Endodermal cell (in vitro differentiated cells): ENCODE measurements at places on chromosomes 11 and 22. TPM values are rescaled to one million over a fixed set of nuclear protein-coding genes. Genes with fewer than 3 reads are reported as not detected.

GRCh38 chr11:72174302-72175070 lies 17.5 kb upstream of the FOLR1 start:
- no peaks in the 10 kb centered on the region for H3K36me3 ChIP-seq
- H3K27me3 ChIP-seq: no peaks in the 10 kb centered on the region
- no peak overlapping the region for H3K4me3 ChIP-seq
- no peak for DNase-seq
- no peaks in the 10 kb centered on the region for H3K4me1 ChIP-seq

DNA sequence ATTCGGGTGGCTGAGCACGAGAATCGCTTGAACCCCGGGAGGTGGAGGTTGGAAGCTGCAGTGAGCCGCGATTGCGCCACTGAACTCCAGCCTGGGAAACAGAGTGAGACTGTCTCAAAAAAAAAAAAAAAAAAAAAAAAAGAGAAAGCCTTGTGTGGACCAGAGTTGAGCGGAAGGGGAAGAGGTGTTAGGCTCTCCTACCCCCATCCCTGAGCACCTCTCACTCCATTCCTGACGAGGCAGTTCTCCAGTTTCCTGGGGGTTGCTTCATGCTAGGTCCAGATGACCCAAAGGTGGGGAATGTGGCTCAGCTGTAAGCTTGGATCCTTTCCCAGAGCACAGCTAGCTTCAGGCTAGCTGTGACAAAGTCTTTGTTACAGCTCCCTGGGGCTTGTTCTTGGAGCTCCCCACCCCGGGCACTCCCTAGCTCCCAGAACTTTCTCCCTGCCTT lies 8.8 kb upstream of the DNAL4 start:
- H3K36me3 ChIP-seq: no peaks in the 10 kb centered on the region
- no peak overlapping the region for H3K4me3 ChIP-seq
- H3K27me3 ChIP-seq: peaks cover 11% of the 10 kb centered on the region
- no peaks in the 10 kb centered on the region for H3K4me1 ChIP-seq

DNA sequence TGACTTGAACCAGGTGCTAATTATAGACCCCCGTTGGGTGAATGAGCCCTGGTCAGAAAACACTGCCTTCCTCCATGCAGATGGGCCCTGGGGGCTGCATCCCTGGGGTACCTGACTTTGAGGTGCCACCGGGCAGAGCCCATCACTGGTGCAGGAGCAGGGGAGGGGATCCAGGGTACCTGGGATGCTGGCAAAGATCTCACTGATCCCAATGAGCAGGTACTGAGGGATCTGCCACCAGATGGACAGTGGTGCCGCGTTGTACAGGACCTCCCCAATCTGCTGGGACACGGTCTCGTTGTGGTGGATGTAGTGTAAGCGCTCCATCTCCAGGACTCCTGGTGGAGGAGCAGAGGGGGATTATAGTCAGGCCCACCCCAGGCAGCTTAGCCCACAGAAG lies 12.7 kb downstream of the SLC15A3 start:
- no peak for DNase-seq
- no peak overlapping the region for H3K4me3 ChIP-seq
- H3K36me3 ChIP-seq: no peaks in the 10 kb centered on the region
- no peak overlapping the region for H3K27ac ChIP-seq
- H3K4me1 ChIP-seq: no peaks in the 10 kb centered on the region

DNA sequence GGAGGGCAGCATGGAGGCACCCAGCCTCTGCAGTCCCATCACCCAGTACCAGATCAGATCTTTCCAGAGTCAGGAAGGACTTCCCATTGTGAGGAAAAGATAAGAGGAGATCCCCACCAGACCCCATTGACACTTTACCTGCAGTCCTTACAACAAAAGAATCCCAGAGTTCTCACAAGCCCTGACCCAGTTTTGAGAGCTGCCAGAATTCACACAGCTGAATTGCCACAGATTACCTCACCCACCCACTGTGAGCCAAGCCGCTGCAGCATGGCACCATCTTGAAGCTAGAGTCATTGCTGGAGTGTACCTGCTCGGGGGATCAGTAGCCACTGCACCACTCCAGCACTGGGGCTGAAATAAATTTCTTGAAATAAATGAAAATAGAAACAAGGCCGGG lies 91.8 kb upstream of the UBASH3B start:
- H3K36me3 ChIP-seq: no peaks in the 10 kb centered on the region
- no peaks in the 10 kb centered on the region for H3K4me1 ChIP-seq
- no peak overlapping the region for H3K27ac ChIP-seq
- no peak overlapping the region for H3K4me3 ChIP-seq

- no peak overlapping the region for H3K4me3 ChIP-seq
- H3K4me1 ChIP-seq: peaks cover 3% of the 10 kb centered on the region
- H3K27ac ChIP-seq: no peak overlapping the region
- no peaks in the 10 kb centered on the region for H3K27me3 ChIP-seq
Measured at GRCh38 chr11:72569966-72570892, 104.0 kb downstream of the PDE2A start.

GRCh38 chr11:36306888-36307287 lies 10.8 kb downstream of the PRR5L start:
- H3K36me3 ChIP-seq: no peaks in the 10 kb centered on the region
- H3K4me3 ChIP-seq: no peak overlapping the region
- DNase-seq: peak; percentile 66
- H3K27ac ChIP-seq: no peak overlapping the region

- H3K27me3 ChIP-seq: no peaks in the 10 kb centered on the region
- peaks cover 19% of the 10 kb centered on the region for H3K4me1 ChIP-seq
- H3K27ac ChIP-seq: peak within 1 kb of the TSS; percentile 82
Measured at GRCh38 chr11:44950625-44951476, at the start of gene TP53I11. TP53I11 (minus strand) TSS chr11:44950883; CDS start chr11:44938335, 12,548 bp downstream.

- H3K27me3 ChIP-seq: peaks cover 29% of the 10 kb centered on the region
- H3K4me1 ChIP-seq: no peaks in the 10 kb centered on the region
- no peak overlapping the region for H3K27ac ChIP-seq
Measured at GRCh38 chr22:35178446-35178845, 78.8 kb upstream of the HMGXB4 start.

- DNase-seq: no peak
- H3K4me3 ChIP-seq: no peak overlapping the region
- no peaks in the 10 kb centered on the region for H3K36me3 ChIP-seq
- H3K27me3 ChIP-seq: no peaks in the 10 kb centered on the region
- no peaks in the 10 kb centered on the region for H3K4me1 ChIP-seq
- no peak overlapping the region for H3K27ac ChIP-seq
Measured at GRCh38 chr11:35234460-35235156, 95.6 kb downstream of the CD44 start.

DNA sequence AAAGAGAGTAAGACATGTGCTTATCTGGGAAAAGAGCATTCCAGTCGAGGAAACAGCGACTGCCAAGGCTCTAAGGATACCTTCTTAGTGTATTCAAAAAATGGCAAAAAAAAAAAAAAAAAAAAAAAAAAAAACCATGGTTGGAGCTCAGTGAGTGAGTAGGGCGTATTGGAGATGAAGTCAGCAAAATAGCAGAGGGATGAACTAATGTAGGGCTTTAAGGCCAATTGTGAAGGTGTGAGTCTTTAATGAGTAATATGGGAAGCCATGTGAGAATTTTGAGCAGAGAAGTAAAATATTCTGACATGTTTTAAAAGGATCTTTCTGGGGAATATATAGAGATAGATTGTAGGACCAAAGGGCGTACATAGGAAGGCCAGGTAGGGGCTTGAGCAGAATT lies 498.6 kb upstream of the ISX start:
- no peak overlapping the region for H3K27ac ChIP-seq
- no peaks in the 10 kb centered on the region for H3K27me3 ChIP-seq
- H3K4me3 ChIP-seq: no peak overlapping the region
- no peaks in the 10 kb centered on the region for H3K36me3 ChIP-seq
- DNase-seq: no peak
- no peaks in the 10 kb centered on the region for H3K4me1 ChIP-seq

DNA sequence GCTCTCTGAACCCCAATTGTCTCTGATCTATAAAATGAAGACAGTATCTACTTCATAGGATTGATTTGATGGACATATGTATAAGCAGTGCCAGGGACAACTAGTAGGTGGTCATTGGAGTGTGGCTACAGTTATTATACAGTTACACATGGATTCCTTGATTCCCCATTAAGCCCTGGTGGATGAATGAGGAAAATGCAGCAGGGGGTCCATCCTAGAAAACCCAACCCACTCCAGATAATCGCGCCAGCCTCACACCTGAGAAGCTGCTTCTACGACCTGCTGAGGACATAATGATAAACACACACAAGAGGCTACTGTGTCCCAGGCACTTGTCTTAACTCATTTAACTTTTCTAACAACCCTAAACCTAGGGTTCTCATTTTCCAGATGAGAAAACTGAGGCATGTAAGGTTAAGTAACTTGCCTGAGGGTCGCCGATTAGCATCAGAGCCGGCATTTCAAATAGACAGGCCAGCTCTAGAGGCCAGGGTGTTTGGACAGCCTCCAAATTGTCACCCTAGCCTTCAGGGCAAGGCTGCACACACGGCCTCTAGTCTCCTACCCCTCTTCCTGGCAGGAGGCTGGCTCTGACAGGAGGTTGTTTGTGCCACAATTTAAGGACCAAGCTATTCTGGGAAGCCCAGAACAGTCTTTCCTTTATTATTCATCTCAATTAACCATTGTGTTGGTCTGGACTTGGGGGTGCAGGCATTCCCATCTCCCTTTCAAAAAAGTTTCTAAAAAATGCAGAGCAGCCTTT lies 3.8 kb upstream of the C11orf91 start:
- peaks cover 13% of the 10 kb centered on the region for H3K4me1 ChIP-seq
- H3K36me3 ChIP-seq: peaks cover 13% of the 10 kb centered on the region
- H3K4me3 ChIP-seq: no peak overlapping the region
- no peak for DNase-seq
- H3K27me3 ChIP-seq: peaks cover 6% of the 10 kb centered on the region

DNA sequence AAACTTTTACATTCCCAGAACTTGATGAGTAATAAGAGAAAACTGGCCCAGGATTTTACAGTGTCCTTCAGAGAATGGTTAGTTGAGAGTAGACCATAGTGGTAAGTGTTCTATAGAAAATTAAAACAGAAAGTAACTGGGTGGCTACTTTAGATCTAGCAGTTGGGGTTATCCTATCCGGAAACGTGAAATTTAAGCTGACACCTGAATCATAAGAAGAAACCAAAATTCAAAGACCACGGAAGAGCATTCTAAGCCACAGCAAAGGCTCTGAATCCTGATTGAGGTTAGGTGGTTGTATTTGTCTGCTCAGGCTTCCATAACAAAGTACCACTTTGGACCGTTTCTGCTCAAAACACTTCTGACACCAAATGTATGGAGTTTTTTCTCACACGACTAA lies 34.0 kb downstream of the TTC17 start:
- H3K4me3 ChIP-seq: no peak overlapping the region
- no peaks in the 10 kb centered on the region for H3K27me3 ChIP-seq
- no peak for DNase-seq
- H3K36me3 ChIP-seq: peaks cover 70% of the 10 kb centered on the region

DNA sequence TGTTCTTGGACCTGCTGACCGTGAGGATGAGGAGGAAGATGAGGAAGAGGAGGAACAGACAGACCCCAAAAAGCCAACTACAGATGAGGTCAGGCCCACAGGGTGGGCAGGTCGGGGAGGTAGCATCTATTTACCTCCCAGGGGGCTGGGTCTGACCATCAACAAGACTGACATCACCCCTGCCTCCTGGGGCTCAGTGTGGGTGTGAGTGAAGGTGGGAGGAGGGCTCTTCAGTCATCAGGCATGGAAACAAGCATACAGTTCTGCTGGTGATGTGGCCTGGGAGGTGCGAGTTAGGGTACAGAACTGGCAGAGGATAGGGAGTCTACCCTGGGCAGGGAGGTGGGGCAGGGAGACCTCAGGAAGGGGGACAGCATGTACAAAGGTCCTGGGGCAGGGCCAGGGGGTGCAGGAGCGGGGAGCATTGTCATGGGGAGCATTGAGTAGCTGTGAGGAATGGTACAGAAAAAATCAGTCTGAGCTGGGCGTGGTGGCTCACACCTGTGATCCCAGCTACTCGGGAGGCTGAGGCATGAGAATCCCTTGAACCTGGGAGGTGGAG lies 8.9 kb downstream of the PLCB3 start:
- no peak for DNase-seq
- H3K36me3 ChIP-seq: peaks cover 66% of the 10 kb centered on the region
- H3K27ac ChIP-seq: no peak overlapping the region
- no peak overlapping the region for H3K4me3 ChIP-seq
- H3K27me3 ChIP-seq: no peaks in the 10 kb centered on the region
- no peaks in the 10 kb centered on the region for H3K4me1 ChIP-seq

- no peaks in the 10 kb centered on the region for H3K36me3 ChIP-seq
- H3K4me1 ChIP-seq: no peaks in the 10 kb centered on the region
- no peak overlapping the region for H3K4me3 ChIP-seq
- no peak overlapping the region for H3K27ac ChIP-seq
- DNase-seq: no peak
Measured at GRCh38 chr11:88569342-88569741, 231.8 kb upstream of the CTSC start.

DNA sequence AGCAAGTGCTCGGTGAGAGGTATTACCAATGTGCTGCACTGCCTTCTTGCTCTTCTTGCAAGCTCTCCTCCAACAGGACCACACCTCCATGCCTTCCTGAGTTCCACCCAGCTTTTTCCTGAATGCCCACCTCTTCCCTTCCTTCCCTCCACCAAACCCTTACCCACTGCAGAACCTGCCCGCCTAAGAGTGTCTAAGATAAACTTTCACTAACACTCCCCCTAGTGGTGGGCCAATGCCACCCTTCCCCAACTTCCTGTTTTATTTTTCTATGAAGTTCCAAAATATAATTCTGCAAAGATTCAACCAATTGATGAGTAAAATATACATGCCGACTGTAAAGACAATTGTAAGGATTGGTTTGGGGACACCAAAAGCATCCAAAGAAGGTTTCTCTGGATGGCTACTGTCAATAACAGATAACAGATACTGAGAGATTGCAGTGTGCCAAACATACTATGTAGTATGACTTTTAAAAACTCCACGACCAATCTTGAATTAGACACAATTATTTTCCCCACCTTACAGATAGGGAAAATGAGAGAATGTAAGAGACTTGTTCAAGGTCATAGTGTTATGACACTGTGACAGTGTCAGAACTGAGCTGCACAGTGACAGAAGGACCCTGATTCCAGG lies 38.6 kb upstream of the BMAL1 start:
- H3K27ac ChIP-seq: no peak overlapping the region
- H3K27me3 ChIP-seq: peaks cover 7% of the 10 kb centered on the region
- peak; percentile 83 for DNase-seq
- H3K36me3 ChIP-seq: no peaks in the 10 kb centered on the region
- no peak overlapping the region for H3K4me3 ChIP-seq

Gene PYGM
- 1.2 to 2.4 TPM (median 2.1 TPM) in 3 replicates for total RNA-seq

Gene OR5P2
- total RNA-seq: 1.1 to 5.8 TPM (median 1.6 TPM) in 3 replicates

Gene ALDH3B2
- not detected in 2 replicates for total RNA-seq

Gene RFPL3
- 0.23 TPM in 1 of 3 replicates, not detected in the others for total RNA-seq

Gene NR1H3
- 27.0 to 34.6 TPM (median 34.1 TPM) in 3 replicates for total RNA-seq

Gene CACNA1I
- 1.0 to 13.7 TPM (median 1.2 TPM) in 3 replicates for total RNA-seq

Gene CSF2RB
- total RNA-seq: not detected in 2 replicates
